ENCODE measurements at places on chromosomes 11 and 22.
A peak's percentile ranks its signal among the peaks of the same experiment; 100 is the strongest.

- peaks cover 35% of the 10 kb centered on the region for H3K27me3 ChIP-seq
- peaks cover 4% of the 10 kb centered on the region for H3K4me1 ChIP-seq
- H3K36me3 ChIP-seq: no peaks in the 10 kb centered on the region
- no peak for ATAC-seq
Observed at GRCh38 chr22:36819112-36819511, 2.3 kb upstream of the PVALB start.

DNA sequence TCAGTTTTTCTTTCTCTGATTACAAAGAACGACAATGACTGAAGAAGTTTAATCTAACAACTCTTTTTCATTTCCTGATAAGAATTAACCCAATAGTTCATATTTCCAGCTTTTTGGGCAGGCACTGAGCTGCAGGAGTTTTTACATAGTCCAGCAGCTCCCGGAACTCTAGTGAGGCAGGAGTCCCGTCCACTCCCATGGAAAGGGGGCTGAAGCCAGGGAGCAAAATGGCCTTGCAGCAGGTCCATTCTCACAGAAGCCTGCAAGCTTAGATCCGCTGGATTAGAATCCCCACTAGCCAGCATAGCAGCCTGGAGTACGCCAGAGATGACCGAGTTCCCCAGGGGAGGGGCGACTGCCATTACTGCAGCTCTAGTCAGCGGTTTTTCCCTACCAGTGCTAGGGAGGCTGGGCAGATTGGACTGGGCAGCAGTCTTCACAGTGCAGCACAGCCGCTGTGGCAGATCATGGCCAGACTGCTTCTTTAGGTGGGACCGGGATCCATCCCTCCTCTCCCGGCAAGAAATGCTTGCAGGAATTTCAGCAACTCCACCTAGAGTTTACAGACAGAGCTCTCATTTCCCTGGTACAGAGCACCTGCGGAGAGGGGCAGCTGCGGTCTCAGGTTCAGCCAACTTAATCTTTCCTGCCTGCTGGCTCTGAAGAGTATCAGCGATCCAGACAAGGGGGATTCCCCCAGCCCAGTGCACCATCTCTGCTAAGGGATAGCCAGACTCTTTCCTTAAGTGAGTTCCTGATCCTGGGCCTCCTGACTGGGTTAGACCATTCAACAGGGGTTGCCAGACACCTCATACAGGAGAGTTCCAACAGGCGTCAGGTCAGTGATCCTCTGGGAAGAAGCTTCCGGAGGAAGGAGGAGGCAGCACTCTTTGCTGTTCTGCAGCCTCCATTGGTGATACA lies 742 bp upstream of the CASP4 start:
- peaks cover 23% of the 10 kb centered on the region for H3K36me3 ChIP-seq
- peak overlapping the region; percentile 95 for H3K27ac ChIP-seq
- peak overlapping the region; percentile 93 for H3K4me3 ChIP-seq
- H3K4me1 ChIP-seq: peaks cover 27% of the 10 kb centered on the region
- no peaks in the 10 kb centered on the region for H3K27me3 ChIP-seq

DNA sequence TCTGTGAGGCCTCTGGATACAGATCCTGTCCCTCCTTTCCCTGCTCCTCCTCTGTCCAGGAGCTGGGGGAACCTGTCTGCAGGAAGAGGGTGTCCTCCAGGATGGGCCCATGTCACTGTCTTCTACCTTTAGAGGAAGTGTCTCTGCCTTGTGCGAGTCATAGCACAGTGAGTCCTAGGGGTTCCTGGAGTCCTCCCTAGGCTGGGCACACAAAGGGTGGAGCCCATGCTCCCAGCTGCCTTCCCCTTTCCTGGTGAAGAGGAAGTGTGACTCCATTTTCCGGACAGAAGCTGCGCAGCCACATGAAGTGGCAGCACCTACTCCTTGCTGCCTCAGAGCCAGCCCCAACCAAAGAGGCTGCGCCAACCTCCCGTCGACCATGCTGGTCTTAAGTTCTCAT lies 112.2 kb downstream of the CTTN start:
- no peak for ATAC-seq
- no peak overlapping the region for H3K27ac ChIP-seq
- no peaks in the 10 kb centered on the region for H3K4me1 ChIP-seq
- peaks cover 4% of the 10 kb centered on the region for H3K27me3 ChIP-seq
- H3K36me3 ChIP-seq: no peaks in the 10 kb centered on the region

DNA sequence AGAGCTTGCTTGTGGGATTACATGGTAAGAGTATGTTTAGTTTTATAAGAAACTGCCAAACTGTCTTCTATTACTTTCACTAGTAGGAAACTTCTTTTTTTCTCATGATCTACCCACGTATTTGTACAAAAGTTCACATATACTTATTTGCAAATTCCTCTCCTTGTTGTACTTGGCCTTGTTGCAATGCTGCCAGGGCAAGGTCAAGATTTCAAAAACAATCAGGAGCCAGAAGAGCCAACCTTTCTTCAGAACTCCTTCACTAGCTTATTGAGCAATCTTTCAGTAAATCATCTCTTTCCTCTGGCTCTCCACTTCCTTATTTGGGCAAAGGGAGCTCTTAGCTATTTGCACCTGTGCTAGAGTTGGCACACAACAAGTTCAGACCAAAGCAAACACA lies 9.7 kb downstream of the SRSF8 start:
- no peaks in the 10 kb centered on the region for H3K27me3 ChIP-seq
- peak overlapping the region; percentile 10 for H3K27ac ChIP-seq
- H3K4me1 ChIP-seq: peaks cover 10% of the 10 kb centered on the region
- no peak for ATAC-seq
- H3K36me3 ChIP-seq: peaks cover 9% of the 10 kb centered on the region
- H3K4me3 ChIP-seq: no peak overlapping the region

GRCh38 chr11:47258317-47258902 lies 614 bp downstream of the NR1H3 start:
- peaks cover 9% of the 10 kb centered on the region for H3K4me1 ChIP-seq
- no peaks in the 10 kb centered on the region for H3K27me3 ChIP-seq
- H3K4me3 ChIP-seq: no peak overlapping the region
- H3K36me3 ChIP-seq: no peaks in the 10 kb centered on the region
- no peak for ATAC-seq
- H3K27ac ChIP-seq: no peak overlapping the region

DNA sequence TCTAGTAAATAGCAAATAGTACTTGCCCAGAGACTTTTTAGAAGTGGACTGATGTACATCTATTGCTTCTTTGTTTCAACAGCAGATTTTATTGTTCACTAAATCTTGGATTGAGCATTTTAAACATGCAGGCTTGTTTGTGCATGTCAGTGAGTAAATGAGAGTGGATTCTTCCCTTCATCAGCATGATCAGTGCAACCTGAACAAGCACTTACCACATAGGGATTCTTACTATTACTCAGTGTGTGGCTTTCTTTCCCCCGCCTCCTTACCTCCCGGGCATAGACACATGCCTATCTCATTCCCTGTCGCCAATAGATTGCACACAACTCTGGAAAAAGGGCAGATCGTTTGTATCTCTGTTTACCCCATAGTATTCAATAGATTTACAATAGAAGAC lies 197.5 kb downstream of the C11orf87 start:
- H3K27ac ChIP-seq: no peak overlapping the region
- H3K4me1 ChIP-seq: no peaks in the 10 kb centered on the region
- H3K27me3 ChIP-seq: no peaks in the 10 kb centered on the region
- ATAC-seq: no peak

GRCh38 chr22:27075028-27075678 lies 417.8 kb downstream of the MIAT start:
- no peak for ATAC-seq
- peaks cover 15% of the 10 kb centered on the region for H3K27me3 ChIP-seq
- no peaks in the 10 kb centered on the region for H3K36me3 ChIP-seq
- no peak overlapping the region for H3K27ac ChIP-seq
- no peaks in the 10 kb centered on the region for H3K4me1 ChIP-seq

GRCh38 chr11:7548659-7549274 lies 35.0 kb downstream of the PPFIBP2 start:
- peaks cover 31% of the 10 kb centered on the region for H3K36me3 ChIP-seq
- ATAC-seq: peak; percentile 79
- H3K4me1 ChIP-seq: peaks cover 7% of the 10 kb centered on the region
- no peaks in the 10 kb centered on the region for H3K27me3 ChIP-seq

GRCh38 chr11:17876827-17877226 lies 136.0 kb downstream of the SERGEF start:
- H3K4me1 ChIP-seq: no peaks in the 10 kb centered on the region
- H3K4me3 ChIP-seq: no peak overlapping the region
- no peaks in the 10 kb centered on the region for H3K27me3 ChIP-seq
- peaks cover 38% of the 10 kb centered on the region for H3K36me3 ChIP-seq

- ATAC-seq: no peak
- H3K4me1 ChIP-seq: no peaks in the 10 kb centered on the region
- H3K4me3 ChIP-seq: no peak overlapping the region
- no peak overlapping the region for H3K27ac ChIP-seq
- H3K27me3 ChIP-seq: peaks cover 5% of the 10 kb centered on the region
- H3K36me3 ChIP-seq: no peaks in the 10 kb centered on the region
Observed at GRCh38 chr11:11421509-11421908, 68.5 kb upstream of the CSNK2A3 start.

DNA sequence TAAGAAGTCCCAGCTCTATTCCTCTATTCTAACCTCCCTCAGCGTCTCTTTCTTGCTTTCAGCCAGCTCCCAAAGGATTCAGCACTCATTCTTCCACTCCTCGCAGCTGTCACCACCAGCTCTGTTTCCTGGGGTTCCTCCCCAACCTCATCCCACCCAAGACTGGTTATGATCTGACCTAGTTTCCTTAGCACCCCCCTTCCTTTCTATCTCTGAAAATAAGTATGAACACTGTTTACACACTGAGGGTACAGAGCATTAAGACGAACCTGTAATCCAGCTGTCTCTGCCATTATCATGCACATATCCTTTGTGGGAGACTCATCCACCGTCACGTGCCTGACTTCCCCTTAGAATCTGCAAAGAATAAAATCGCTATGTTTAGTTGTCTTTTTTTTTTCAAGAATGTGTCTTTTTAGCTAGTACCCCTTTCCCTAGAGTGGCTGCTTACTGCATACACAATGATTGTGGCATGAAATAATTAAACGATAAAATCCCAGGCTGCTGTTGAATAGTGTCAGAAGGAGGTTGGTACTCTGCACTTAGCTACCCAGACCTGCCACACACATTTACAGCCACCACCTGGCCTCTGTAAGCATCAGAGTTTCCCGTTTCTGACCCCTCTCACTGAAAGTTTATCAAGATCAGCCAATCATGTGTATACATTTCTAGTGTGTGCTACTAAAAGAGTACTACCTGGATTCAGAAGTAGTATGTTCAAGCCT lies 26.9 kb upstream of the CSTF3 start:
- no peak overlapping the region for H3K4me3 ChIP-seq
- H3K27ac ChIP-seq: no peak overlapping the region
- H3K36me3 ChIP-seq: no peaks in the 10 kb centered on the region
- H3K4me1 ChIP-seq: no peaks in the 10 kb centered on the region
- ATAC-seq: no peak

- H3K4me3 ChIP-seq: no peak overlapping the region
- H3K27me3 ChIP-seq: no peaks in the 10 kb centered on the region
- ATAC-seq: no peak
Observed at GRCh38 chr22:46861468-46862367, 99.3 kb downstream of the TBC1D22A start.

GRCh38 chr11:47003180-47003877 lies 66.8 kb downstream of the CSTPP1 start:
- no peak overlapping the region for H3K4me3 ChIP-seq
- peaks cover 9% of the 10 kb centered on the region for H3K36me3 ChIP-seq
- peaks cover 4% of the 10 kb centered on the region for H3K4me1 ChIP-seq
- ATAC-seq: peak; percentile 35
- H3K27me3 ChIP-seq: no peaks in the 10 kb centered on the region

DNA sequence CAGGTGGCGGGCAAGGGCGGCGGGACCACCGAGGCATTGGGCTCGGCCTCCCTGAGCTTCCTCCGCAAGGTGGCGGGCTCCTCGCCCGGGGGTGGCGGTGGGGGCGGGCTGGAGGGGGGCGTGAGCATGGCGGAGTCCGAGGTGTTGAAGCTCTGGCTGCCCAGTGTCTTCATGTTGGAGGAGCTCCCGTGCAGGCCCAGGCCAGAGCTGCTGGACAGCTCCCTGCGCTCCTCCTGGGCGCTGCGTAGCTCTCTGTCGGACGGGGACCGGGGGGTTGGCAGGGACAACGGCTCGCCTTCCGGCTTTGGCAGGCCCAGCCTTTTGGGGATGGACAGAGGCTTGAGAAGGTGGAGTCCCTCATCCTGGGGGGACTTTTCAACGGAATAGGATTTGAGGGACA lies 43.9 kb upstream of the BID start:
- no peaks in the 10 kb centered on the region for H3K27me3 ChIP-seq
- H3K4me3 ChIP-seq: no peak overlapping the region
- no peak overlapping the region for H3K27ac ChIP-seq
- no peak for ATAC-seq

DNA sequence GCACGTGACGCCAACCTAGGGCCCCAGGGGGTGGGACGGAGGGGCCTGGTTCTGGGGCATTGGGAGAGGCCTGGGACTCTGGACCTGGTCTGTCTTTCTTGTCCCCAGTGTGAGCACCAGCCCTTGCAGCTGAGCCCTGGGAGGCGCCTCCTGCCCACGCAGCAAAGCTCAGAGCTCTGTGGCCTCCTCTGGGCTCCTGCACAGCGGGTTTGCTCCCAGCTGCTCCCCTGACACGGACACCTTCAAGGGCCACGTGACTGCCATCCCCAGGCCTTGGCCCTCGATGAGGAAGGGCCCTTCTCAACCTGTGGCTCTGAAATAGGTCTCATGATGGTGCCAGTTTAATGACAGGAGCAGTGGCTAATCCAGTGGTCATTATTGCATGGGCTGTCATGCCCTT lies 31.5 kb upstream of the CCDC188 start:
- H3K4me3 ChIP-seq: no peak overlapping the region
- no peaks in the 10 kb centered on the region for H3K36me3 ChIP-seq
- no peaks in the 10 kb centered on the region for H3K27me3 ChIP-seq
- ATAC-seq: no peak
- no peak overlapping the region for H3K27ac ChIP-seq

- ATAC-seq: no peak
- no peak overlapping the region for H3K27ac ChIP-seq
- H3K4me3 ChIP-seq: no peak overlapping the region
- H3K4me1 ChIP-seq: no peaks in the 10 kb centered on the region
- H3K27me3 ChIP-seq: no peaks in the 10 kb centered on the region
Observed at GRCh38 chr11:56188602-56189001, 12.2 kb downstream of the OR5J2 start.

DNA sequence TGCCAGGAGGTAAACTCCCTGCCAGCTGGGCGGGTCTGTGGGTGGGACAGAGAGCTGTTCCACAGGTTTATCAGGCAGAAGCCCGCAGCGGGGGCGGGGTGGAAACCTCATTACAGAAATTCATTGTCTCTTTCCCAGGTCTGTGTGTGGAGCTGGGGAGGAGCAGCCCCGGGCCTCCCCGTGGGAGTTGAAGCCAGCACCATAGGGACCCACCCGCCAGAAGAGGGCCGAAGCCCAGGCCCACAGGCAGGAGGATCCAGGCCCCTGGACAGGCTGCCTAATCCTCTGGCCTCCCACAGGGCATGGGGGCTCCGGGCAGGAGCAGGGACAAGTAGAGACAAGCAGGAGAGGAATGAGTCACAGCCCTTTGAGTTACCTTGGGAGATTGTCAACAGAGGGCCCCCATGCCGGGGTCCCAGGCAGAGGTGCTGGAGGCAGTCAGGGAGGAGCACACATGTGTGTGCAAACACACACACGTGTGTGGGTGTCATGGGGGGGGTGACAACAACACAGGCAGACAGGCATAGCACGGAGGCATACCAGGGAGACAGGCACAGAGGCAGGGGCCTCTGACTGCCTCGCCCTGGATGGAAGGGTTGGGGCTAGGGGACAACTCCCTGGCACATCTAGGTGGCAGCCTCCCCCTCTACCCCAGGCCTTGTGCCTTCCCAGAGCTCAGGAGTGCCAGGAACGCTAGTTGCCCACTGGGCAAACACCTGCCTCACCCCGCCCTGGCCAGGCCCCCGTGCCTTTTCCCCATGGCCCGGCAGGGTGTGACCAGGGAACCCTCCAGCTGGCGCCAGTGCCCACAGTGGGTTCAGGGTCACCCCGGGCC lies 1.4 kb downstream of the CDC42BPG start:
- no peaks in the 10 kb centered on the region for H3K27me3 ChIP-seq
- H3K27ac ChIP-seq: peak overlapping the region; percentile 38
- peak overlapping the region; percentile 73 for H3K4me3 ChIP-seq
- H3K36me3 ChIP-seq: no peaks in the 10 kb centered on the region
- H3K4me1 ChIP-seq: peaks cover 14% of the 10 kb centered on the region

Data from activated T-helper 17 cell treated with anti-CD3 and anti-CD28 coated beads, Interleukin-2, amount 50 U/mL, for 72 hours (primary cell).